NCI-H1105 (cell line): ENCODE measurements at places on chromosomes 5 and 9.

DNA sequence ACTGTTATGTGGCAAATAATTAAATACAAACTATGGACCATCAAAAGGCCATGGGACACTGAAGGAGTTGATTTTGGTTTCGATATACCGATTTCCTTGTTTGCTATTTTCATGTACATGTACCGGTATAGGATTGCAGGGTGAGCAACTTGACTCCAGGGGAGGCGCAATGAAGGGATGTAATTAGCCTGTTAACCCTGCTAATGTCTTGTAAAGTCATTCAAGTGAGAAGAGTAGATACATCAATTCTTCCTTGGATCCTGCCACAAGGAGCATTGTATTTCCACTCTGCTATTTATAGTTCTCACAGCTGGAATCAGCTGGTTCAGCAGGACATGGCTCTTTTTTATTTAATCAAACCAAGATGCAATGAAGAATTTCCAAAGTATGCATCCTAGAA, 102.0 kb downstream of the STK32A start:
- DNase-seq: no peak

GRCh38 chr9:37374892-37375291, 47.6 kb upstream of the GRHPR start:
- DNase-seq: no peak

DNA sequence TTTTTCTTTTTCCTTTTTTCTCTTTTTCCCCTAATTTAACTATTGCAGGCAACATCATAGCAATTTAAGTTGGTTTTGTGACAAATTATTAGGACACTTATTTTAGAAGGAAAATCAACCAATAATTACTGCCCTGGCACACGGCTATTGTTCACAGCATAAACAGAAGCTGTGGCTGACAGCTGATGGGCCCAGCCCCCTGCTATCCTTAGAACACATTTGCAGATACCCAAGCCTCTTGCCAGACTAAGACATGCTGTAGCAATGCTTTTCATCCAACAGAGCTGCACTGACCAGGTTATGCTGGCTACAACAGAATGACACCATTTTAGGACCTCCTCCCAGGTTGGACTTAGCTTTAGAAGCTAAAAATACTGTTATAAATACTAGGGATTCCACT, 852.7 kb upstream of the DMAC1 start:
- peak; percentile 3 for DNase-seq

- DNase-seq: no peak
These were observed 39.1 kb downstream of the SH3RF2 start for GRCh38 chr5:145975361-145976066.

DNA sequence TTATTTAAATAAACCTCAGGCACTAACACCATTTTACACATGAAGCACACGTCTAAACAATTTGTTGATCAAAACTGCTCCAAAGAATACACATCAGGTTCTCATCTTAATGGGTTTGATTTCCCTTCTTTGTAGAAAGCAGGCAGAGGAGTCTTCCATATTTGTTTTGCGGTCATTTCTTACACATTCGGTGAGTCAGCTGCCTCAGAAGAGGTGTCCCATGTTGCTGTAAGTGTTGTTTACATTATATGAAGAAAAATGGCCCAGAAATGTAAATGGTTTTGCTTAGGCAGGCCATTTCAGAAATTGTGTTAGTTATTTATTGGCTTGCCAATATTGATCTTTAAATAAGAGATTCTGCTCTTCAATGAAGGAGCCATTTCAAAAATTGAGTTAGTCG, 325.8 kb downstream of the TENT4A start:
- no peak for DNase-seq

- DNase-seq: no peak
These were observed 84.3 kb upstream of the ACTBL2 start for GRCh38 chr5:57566914-57567313.

- DNase-seq: no peak
These were observed 5.8 kb upstream of the HACD4 start for GRCh38 chr9:21037278-21037677.
